ENCODE measurements at places on chromosomes 12 and 14. TPM values are rescaled to one million over a fixed set of nuclear protein-coding genes. Genes with fewer than 3 reads are reported as not detected.

DNA sequence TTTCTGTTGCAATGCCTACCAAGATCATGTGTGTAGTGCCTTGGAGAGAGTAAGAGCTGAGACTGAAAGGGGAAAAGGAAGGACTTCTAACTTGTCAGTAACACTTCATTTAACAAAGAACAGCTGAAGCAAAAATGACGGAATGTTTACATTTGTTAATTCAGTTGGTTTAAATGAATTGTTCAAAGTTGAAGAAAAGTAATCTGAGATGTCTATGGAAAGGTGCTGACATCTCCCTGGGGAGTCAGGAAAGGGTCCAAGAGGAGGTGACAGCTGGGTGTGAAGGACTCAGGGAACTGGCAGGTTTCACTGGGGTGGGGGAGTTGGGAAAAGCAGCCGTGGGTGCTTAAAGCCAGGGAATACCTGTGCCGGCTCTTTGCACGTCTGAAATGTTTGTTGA, 7.9 kb downstream of the TMEM63C start:
- no peak for DNase-seq

DNA sequence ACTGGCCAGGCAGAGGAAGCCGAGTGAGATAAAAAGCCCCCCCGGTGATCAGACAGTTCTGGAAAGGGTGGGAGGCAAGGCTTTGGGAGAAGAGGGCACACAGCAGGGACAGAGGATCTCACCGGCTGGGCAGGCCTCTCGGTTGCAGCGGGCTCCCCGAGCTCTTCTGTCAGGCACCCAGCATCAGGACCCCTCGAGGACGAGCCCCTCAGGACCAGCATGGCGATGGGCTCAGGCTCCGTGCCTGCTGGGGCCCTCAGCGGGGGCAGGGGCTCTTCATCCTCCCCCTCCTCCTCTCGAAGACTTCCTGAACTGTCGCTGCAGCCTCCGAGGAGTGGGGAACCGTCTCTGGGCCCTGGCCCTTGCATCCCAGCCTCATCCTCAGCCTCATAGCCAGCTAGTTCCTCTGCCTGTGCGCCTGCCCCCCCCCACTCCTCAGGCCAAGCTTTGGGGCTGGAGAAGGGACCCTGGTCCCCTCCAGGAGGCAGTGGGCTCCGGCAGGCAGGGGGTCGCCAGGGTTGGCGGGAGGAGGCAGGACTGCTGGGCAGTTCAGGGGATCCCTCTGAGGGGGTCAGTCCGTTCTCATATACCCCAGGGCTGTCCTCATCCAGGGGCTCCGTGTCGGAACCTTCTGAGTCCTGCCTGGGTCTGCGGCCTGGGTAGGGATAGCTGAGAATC, 3.4 kb upstream of the AP1G2 start:
- DNase-seq: no peak

DNA sequence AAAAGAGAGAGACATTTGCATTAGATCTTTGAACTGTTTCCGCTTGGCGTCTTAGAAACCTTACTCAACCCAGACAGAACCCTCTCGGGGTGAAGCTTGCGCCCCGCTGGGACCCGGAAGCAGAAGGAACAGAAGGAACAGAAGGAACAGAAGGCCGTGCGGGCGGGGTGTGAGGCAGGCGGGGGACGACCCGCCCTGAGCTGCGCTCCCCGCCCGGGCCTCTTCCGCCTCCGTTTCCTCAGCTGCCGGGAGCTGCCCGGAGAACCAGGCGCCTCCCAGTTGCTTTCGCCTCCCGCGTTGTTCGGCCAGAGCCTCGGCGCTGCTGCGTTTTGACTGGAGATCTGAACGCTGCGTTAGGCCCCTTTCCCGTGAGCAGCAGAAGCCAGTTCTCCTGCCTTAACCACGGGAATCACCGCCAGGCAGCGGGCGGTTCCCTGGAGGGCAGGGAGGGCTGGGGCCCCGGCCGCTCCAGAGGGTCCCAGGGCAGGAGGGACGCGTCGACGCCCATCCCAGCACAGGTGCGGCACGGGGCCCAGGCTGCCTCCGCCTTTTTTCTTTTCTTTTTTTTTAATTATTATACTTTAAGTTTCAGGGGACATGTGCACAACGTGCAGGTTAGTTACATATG, 19.3 kb upstream of the MMP17 start:
- no peak for DNase-seq

CFAP251 gene
- 4.2 TPM for total RNA-seq

LYZ gene
- total RNA-seq: not detected

DNA sequence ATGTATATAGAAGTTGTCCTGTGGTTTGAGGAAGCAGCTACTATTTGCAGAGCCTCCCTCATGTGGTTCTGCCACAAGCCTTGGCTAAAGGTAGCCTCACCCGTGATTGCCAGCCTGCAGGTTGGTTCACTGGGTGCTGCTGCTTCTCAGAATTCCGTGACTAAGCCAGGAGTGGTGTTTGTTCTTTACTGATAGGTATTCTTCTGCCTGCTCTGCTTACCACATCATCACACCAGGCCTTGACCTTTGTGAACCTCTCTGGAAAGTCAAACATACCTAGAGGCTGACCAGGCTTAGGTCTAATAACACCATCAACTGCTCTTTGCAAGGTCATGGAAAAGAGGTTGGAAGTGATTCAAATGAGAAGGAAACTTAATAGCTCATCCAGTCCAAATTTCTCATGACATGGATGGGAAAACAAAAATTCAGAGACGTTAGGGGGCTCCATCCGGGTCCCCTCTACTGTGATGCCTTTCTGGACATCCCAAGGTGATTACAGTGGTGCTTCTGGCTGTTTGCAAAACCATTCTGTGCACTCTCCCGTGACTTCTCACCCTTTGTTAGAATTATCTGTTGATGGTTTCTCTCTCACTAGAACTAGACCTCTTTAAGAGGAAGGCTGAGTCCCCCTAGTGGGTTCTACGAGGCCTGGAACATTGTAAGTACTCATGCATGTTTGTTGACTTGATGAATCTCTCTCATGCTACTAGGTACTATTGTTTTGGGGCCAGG, 8.5 kb upstream of the SOCS2 start:
- no peak for DNase-seq

GRCh38 chr14:100067971-100068959, 3.0 kb downstream of the EVL start:
- peak; percentile 83 for DNase-seq

GRCh38 chr14:102320671-102321455, 1.3 kb downstream of the ZNF839 start:
- no peak for DNase-seq

ANHX gene
- total RNA-seq: not detected

DNA sequence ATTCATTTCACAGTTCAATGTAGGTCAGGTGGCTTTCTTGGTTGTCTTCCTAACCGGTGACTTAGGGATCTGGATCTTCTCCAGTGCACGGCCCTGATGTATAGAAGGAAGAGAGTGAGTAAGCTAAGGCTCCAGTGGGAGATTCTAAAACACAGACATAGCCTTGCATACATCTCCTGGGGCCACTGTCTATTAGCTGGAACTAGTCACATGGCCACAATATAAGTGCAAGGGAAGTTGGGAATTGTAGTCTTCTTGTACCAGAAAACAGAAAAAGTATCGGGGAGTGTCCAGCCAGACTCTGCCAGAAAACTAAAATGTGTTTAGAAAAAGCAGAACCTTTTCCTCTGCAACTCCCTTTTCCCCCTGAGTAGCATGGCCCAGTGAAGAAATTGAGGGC, 531.6 kb downstream of the VRK1 start:
- DNase-seq: no peak

DNA sequence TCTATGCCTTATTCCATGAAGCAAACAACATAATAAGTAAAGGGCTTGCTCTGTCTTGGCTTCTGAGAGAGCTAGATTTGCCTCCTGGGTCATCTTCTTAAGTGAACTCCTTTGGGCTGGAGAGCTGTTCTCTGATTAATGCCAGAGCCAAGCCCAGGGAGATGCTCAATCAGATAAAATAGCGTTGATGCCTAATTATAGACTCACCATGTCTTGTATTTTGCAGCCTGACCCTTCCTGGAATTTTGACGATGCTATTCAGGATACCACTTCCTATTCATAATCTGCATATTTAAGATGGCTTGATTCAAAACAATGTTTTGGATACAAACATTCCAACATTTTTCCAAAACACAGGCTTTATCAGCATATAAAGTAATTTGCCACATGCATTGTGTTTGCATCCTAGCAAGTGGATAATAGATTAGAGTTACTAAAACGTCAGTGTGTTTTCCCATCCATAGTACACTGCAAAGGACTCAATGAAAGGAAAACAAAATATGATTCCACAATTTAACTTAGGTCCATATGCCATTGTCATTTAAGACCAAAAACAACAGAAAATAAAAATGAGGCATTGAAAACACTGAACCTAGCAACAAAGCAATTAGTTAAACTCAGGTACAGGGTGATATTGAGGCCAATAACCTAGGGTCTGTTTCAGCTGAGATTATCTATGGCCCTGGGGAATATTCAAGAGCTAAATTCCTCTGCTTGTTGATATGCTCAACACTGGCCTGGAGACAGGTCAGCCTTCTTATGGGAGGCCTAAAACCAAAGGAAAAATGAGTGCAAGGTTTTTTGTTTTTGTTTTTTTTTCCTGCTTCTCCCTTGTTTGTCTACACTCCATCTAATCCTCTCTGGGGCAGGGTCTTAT, 184.2 kb upstream of the FOXN3 start:
- DNase-seq: no peak

DNA sequence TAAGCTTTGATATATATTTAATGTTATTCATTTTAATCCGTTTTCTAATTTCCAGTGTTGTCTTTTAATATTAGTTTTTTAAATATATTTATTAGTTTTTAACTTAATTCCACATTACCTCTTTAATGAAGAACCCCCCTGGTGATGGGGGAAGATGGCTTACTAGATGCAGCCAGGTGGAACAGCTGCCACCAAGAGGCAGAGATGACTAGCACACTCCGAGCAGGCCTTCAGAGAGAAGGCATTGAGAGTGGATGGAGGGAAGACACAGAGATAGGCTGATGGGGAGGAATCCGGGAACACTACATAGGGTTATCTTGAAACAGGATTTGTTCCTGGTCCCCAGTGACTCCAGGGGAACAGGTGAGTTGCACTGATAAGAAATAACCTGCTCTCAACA, 771.6 kb downstream of the LRFN5 start:
- DNase-seq: no peak

All from Daoy (cell line).